ENCODE measurements at places on chromosomes 16 and 17.
A peak's percentile ranks its signal among the peaks of the same experiment; 100 is the strongest.

DNA sequence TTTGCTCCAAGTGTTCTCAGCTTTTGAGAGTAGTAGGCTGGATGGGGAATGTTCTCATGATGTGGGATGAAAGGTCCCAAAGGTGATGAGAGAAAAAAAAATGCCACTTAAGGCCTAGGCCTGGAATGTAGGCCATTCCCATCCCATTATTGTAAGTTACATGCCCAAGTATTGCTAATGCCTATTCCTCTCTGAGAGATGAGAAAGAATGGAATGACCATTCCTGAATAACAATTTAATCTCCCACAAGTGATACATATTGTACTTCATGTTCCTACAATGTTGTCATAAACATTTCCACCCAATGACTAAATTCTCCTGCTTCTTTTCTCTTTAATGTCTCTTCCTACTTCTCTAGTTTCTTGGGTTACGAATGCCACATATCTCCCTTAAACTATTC lies 102.8 kb upstream of the KCNJ16 start:
- no peak for DNase-seq

GRCh38 chr16:28140788-28141618 lies 70.8 kb downstream of the XPO6 start:
- DNase-seq: peak; percentile 44

GRCh38 chr17:82939621-82940135 lies 99.9 kb upstream of the ZNF750 start:
- no peak for DNase-seq

DNA sequence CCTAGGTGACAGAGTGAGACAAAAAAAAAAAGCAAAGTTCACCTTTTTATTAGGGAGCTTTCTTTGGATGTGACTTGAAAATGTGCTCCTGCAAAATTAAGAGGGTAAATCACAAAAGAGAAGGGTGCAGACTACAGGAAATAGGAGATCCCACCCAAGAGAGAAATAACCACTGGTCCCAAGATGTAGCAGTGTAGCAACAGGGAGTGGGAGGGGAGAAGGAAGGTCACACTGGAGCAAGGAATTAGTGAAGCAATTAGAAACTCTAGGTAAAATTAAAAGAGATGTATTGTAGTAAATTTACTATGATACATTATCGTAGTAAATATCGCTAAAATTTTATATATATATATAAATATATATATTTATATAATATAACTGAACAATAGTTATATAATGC lies 12.3 kb upstream of the SPN start:
- DNase-seq: no peak

DNA sequence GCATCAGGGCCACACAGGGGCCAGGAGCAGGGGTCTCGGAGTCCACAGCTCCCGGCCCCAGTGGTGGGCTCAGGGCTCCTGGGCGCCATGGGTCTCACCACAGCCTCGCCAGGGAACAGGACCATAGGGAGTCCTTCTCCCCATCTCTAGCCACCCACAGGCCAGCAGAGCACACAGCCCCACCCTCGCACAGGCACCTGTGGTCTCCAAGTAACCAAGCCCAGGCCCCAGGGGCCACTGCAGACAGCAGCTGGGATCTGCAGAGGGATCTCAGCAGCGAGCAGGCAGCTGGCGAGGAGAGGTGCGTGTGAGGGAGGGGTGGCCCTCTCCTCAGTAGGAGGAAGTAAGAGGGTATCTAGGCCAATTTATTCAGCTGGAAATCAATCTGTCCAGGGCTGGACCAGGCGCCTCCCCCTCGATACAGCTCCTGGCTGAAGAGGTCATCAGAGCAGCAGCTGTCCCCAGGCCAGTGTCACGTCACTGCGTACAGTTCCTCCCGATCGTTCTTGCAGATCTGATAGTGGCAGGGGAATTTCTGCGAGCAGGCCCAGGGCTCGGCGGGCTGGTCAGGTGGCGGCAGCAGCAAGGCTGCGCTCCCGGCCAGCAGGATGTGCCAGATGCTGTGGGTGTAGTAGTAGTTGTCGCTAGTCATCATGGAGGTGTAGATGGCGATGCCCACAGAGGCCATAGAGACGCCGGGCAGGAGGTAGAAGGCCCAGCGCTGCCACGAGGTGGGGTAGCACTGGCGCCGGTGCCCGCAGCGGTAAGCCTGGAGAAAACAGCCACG lies 1.4 kb upstream of the MRPL28 start:
- DNase-seq: no peak
